NCI-H526 treated with DMSO at 0.1 percent for 48 hours (cell line): ENCODE measurements at places on chromosomes 7 and 10.

- DNase-seq: no peak
These were observed 27.9 kb downstream of the PAPOLB start for GRCh38 chr7:4833691-4834600.

DNA sequence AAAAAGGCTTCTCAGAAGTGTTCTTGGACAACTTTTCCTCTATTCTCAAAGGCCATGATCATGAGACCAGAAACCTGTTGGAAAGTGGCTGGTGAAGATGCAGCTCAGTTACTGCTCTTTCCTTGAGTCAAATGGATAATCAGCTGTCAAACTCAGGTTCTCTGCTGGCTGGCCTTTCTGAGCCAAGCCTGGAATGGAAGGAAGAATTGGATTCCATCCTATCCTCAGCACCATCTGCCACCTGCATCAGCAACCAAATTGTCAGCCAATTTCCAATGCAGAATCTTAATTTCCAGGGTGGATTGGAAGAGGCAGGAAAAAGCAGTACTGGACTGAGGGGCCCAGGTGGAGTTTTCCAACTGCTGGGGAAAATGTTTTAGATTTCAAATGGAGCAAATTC, 631.7 kb downstream of the KCNMA1 start:
- DNase-seq: no peak

- no peak for DNase-seq
These were observed 22.7 kb downstream of the HOXA1 start for GRCh38 chr7:27073076-27073475.

DNA sequence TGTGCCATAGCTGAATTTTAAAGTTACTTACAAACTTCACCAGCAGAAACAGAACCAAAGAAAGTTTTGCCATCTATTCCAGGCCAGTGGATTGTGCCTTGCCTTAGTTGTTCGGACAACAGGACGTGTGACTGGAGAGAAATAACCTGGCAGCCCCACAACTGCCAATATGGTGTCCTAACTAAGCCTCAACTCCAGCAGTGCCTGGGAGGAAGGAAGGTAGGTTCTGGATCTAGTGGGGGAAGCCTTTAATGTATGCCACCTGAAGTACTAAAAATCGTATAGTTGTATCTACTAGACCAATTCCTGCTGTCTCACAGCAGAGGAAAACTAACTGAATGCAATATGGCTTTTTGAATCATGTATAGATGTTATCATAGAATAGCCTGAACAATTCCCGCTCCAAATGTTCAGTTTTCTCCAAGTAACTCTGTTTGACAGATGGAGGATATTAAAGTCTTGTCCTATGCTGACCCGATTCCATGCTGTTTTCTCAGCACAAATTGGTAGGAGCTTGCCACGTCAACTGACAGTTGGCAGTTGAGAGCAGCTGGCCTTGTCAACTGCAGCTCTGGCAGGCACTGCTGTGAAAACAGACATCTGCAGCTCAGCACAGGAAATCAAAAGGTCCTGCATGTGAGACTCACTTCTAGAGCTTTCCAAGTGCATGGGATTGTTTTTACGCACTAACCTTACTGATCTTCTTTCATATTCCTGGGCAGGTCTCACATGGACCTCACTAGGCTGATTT, 84.5 kb upstream of the WNT16 start:
- no peak for DNase-seq

- no peak for DNase-seq
These were observed 109.0 kb downstream of the EBF3 start for GRCh38 chr10:129854796-129855705.

DNA sequence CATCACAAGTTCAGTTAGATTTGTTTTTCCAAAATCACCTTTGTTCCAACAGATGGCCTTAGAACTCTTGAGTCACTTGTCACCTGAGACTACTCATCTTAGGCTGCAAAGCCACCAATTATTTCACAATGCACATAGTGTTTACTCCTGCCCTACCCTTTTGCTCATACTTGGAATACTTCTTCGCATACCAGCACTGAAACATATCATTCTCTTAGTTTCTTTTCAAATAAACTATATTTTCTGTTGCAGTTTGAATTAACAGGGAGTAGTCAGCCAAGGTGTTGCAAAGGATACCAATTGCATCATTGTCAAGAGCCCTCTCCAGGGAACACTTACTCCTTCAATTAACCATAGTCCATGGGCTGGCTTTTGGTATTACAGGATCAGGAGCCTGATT, 71.0 kb downstream of the CASD1 start:
- no peak for DNase-seq

DNA sequence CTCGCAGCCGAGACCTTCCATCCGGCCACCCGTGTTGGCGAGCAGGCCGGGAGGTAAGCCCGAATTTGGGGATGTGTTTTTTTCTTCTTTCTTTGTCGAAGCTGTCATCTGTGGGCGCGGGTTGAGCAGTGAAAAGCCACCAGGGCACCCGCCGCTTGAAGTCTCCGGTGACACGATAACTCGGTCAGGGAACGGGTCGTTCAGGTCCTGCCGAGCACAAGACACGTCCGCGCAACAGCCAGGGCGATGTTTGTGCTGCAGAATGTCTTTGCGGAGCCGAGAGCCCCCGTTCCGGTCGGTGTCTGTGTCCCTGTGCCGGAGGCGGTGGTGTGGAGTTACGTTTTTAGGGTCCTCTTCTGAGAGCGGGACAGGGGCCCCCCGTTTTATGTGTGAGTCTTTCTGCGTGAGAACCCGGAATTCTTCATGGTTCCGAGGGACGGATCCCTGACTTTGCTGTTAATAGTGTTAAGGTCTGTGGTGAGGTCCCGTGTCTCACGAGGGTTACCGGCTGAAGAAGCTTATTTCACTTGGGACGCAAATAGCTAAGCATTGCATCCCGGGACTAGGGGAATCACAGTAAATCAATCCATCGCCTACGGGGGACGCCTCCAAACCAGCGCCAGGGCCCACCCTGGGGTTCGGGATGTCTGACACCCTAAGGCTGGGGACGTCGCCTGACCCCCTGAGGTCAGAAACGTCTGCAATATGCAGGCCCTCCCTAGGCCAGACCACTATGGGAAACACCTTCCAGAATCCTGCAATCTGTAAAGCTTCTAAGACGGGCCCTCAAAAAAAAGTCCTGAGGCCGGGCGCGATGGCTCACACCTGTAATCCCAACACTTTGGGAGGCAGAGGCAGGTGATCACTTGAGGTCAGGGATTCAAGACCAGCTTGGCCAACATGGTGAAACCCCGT, 99.5 kb downstream of the ELFN1 start:
- no peak for DNase-seq

GRCh38 chr10:110694820-110695538, 50.8 kb downstream of the RBM20 start:
- DNase-seq: no peak

- DNase-seq: no peak
These were observed 77.8 kb upstream of the NRP1 start for GRCh38 chr10:33412241-33412640.

- DNase-seq: no peak
These were observed 57.9 kb upstream of the INSYN2A start for GRCh38 chr10:127254276-127254675.

DNA sequence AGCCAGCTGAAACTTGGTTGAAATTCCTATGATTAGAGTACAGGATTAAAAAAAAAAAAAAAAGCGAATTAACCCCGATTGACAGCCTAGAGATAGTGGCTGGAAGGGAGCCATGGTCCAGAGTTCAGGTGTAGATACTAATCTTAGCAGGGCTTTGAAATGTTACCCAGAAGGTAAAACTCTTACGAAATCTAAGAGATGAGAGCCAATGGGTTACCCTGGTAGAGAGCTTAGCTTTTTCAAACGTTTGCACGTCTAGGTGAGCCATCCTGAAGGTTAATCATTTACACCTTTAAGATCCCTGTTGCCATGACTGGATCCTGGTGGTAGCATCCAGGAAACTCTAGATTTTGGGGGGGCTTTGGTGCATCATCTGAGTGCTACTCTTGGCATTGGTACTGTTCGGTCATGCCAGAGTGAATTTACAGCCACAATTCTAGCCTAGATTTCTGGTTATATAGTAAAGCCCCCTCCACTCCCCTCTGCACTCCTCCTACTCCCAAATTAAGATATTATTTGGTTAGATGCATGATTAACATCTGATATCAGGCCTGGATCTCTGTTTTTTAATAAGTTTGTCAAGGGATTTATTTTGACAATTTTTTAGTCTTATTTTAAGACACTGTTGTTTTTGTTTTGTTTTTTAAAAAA, 1.2 kb downstream of the AGFG2 start:
- no peak for DNase-seq

- no peak for DNase-seq
These were observed 10.7 kb downstream of the FGL2 start for GRCh38 chr7:77188731-77189437.

- DNase-seq: no peak
These were observed 140.1 kb downstream of the ITGA8 start for GRCh38 chr10:15579605-15580004.

GRCh38 chr7:99461221-99461620, 4.7 kb downstream of the ATP5MF start:
- no peak for DNase-seq

DNA sequence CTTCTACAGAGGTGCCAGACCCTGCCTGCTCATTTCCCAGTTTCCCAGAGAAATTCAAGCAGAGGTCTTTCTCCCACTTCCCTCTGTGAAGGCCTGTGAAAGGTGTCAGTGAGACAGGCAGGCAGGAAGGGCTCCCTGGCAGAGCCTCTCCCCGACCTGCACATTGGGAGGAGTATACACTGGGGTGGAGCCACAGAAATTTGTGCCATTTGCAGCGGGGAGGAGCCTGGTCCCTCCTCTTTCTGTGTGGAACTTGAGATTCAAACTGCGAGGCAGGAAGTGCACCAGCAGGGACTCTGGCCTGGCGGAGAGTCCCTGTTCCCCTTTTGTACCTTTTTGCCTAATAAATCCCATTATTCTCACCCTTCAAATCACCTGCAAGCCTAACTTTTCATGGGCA, 54.6 kb upstream of the OPN4 start:
- DNase-seq: no peak

DNA sequence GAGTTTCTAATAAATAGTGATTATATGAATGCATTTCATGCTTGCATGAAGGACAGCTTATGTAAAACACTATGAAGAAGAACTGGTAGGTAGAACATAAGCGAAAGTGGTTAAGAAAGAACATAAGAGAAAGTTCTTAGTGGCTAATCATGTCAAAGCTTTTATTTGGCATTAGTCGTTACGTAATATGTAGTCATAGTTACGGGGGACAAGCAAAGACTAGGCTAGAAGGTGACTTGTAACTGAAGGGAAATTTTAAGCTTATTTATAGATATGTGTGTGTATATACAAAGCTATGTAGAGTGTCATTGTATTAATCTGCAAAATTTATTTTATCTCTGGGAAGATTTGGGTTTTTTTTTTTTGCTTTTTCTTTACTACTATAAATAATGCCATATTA, 36.9 kb downstream of the CAPZA2 start:
- DNase-seq: no peak
